ENCODE measurements at places on chromosomes 2 and 18.
A peak's percentile ranks its signal among the peaks of the same experiment; 100 is the strongest.

GRCh38 chr18:79506191-79507075 is 110.7 kb downstream of the NFATC1 start:
- no peak for DNase-seq

GRCh38 chr2:172305066-172305465 is 122.3 kb upstream of the ITGA6 start:
- DNase-seq, result no peak

- DNase-seq, result no peak
Measured at GRCh38 chr2:70362661-70363060, 60.8 kb upstream of the FAM136A start.

GRCh38 chr2:190927301-190927700 is 46.7 kb downstream of the GLS start:
- DNase-seq, result no peak

- DNase-seq, result no peak
Measured at GRCh38 chr18:292271-292670, 24.4 kb upstream of the THOC1 start.

DNA sequence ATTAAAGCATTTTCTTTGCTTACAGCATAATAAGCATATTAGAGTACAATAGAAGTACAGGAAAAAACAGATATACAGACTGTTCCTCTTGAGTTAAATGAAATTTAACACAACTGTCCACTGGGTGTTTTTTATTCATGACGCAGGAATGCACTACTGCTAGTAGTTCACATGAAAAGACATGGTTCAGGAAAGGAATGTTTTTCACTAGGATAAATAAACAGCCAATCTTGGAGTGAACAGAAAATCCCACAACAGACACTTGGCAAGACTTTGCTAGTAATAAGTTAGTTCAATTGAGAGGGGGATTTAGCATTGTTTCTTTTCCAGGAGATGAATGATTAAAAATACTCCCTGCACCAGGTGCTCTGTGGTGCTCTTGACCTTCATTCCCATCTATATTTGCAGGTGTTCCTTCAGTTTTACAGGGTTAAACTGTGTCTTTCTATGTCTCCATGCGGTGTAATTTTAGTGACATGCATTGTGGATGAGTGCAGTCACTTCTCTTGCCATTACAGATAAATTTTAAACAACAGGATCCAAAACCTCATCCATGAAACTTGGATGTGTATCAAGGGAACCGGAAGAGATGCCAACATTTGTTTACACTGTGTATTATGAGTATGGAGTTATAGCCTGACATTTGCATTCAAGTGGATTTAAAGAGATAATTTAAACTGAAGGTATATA is 796.6 kb downstream of the DSC3 start:
- DNase-seq, result no peak

GRCh38 chr2:61157371-61158003 is 4.5 kb upstream of the C2orf74 start:
- DNase-seq, result no peak

DNA sequence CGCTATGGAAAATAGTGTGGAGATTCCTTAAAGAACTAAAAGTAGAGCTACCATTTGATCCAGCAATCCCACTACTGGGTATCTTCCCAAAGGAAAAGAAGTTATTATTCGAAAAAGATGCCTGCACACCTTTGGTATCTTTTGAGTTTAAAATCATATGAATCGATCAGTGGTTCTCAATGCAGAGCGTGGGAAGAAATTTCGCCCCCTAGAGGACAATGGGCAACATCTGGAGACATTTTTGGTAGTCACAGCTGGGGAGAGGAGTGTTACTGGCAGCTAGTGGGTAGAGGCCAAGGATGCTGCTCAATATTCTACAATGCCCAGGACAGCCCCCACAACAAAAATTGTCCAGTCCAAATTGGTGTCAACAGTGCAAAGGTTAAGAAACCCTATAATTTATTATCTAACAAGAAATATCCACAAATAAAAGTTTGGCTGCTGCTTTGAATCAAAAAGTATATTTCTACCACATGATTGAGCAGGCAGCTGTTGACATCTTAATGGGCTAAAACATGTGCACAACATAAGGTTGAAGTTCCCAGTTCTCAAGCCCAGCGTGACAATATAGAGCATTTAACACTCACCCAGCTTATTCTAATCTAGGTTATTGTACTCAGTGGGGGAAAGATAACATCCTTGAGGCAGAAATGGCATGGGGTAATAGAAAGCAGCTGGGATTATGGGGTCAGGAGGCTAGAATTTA is 425.7 kb downstream of the LRATD1 start:
- DNase-seq, result no peak

GRCh38 chr2:33477473-33478468 is 1.3 kb downstream of the RASGRP3 start:
- no peak for DNase-seq

GRCh38 chr2:96809951-96810782 is 5.9 kb upstream of the CNNM3 start:
- DNase-seq, result no peak

- no peak for DNase-seq
Measured at GRCh38 chr18:13026583-13027270, 35.6 kb downstream of the CEP192 start.

DNA sequence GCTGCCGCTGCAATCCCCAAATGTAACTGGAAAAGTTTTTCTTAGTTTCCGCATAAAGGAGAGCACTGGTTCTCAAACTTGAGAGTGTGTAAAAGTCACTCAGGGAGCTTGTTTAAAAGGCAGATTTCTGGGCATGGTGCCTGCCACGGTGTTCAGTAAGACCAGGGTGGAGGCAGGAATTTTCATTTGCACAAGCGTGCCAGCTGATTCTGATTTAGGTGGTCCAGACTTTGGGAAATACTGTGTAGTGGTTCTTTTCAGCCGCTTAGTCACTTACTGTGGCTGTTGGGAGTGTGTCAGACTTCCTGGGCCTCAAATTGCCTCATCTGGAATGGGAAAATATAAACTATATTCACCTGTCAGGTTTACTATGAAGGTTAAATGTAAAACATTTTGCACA is 788 bp downstream of the ARMC9 start:
- DNase-seq, result no peak

GRCh38 chr2:5562426-5562825 is 129.8 kb upstream of the SOX11 start:
- no peak for DNase-seq

DNA sequence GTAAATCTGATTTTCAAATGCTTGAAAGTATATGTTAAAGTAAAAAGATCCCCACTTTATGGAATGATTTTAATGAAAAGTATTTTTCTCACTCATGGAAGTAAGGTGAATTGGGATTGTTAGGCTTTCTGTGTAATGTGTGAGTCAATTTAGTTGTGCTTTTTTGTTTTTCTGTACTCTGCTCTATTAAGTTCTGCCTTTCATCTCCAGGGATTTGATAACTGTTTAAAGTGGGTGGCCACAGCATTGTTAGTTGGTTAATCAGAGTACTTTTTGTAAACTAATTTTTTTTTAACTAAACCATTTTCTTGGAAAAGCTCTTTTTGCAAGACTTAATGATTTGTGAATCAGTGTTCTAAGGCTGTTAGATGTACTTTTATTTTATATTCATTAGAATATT is 76.8 kb downstream of the ABI2 start:
- no peak for DNase-seq

GRCh38 chr2:160096409-160096808 is 34.0 kb upstream of the PLA2R1 start:
- DNase-seq, result no peak

- no peak for DNase-seq
Measured at GRCh38 chr2:218582076-218582475, 13.4 kb downstream of the CNOT9 start.

- no peak for DNase-seq
Measured at GRCh38 chr2:168526641-168527040, 70.6 kb downstream of the CERS6 start.

DNA sequence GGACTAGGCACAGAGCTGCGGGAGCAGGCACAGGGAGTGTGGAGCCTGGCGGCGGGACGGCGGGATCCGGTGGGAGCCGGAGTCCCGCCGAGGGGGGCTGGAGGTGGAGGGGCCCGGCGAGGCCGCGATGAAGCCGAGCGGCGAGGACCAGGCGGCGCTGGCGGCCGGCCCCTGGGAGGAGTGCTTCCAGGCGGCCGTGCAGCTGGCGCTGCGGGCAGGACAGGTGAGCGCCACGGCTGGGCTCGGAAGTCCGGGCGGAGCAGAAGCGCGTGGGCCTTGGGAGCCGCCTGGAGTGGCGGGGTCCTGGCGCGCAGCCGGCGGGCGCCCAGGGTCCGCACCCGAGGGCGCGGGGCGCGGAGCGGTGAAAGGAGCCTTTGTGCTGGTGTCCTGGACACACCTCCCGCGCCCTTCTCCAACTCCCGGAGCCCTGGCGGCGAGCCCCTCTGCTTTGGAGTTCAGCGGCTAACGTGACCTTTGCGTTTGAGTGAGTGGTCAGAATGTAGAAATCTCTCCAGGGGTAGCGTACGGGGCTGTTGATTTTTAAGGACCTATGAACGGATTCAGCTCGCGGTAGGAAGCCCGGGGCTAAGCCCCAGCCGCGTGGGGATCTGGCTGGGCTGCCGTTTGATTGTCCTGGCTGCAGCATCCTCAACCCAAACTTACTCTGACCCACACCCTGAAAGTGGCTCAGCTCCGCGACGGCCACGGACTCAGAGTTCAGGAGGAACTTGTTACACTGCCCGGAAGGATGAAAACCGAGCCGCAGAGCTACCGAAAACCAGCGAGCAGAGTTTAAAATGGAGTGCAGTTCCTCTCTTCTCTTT is 448 bp downstream of the IMPA2 start:
- DNase-seq, result peak; percentile 46

- DNase-seq, result no peak
Measured at GRCh38 chr2:26615336-26615859, 25.8 kb downstream of the CIB4 start.

DNA sequence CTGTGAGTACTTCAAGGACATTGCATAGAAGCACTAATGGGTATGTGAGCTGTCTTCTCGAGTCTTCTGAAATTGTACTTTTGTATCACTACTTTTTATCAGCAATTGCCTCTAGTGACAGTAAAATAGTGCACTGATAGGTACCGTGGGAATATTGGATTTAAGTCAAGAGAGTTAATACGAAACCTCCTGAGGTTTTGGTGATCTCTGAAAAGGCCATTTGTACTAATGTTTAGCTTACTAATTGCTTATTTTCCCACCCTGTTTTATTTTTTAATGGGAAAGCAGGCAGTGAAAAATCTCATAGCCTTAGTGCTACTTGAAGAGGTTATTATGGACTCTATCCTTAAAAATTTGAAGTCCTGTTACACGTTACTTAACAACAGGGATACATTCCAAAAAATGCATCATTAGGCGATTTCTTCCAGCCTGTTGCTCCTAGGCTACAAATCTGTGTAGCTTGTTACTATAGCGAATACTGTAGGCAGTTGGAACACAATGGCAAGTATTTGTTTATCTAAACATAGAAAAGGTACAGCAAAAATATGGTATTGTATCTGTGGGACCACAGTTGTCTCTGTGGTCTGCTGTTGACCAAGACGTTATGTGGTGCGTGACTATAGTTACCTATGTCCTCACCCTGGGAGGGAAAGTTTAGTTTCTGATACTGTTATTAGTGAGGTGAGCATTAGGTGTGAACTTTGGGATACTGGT is 65.9 kb downstream of the CAB39 start:
- DNase-seq, result no peak

- DNase-seq, result no peak
Measured at GRCh38 chr2:101710471-101711318, 13.2 kb downstream of the MAP4K4 start.

DNA sequence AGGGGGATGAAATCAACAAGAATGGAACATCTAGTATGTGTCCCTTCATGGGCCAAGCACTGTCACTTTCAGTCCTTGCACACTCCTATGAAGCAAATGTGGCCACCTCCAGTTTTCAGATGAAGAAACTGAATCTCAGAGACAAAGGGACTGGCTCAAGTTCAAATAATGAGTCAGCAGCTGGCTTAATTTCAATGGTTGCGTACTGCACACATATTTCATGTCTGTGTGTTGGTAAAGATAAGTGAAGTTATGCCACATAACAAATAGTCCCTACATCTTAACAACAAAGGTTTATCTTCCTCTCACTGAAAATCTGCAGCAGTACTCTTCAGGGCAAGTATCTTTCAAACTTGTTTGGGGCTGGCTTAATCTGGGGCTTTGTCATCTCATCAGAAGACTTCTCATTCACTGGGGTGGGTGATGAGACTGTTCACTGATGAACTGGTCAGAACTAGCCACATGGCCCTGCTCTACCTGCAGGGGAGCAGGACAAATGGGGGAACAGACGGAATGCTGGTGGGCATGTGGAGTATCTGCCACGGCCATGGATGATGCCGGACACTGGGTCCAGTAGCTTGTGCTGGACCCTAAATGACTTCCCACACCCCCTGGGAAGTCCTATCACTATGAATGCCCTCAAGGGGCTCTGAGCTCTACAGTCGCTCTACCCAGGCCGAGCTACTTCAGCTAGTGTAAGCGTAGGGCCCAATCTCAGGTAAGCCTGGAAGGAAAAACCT is 263.2 kb downstream of the CYP26B1 start:
- no peak for DNase-seq

- DNase-seq, result no peak
Measured at GRCh38 chr2:7539077-7539476, 621.9 kb downstream of the RNF144A start.

GRCh38 chr2:130241041-130241707 is 42.9 kb upstream of the TUBA3E start:
- DNase-seq, result no peak

DNA sequence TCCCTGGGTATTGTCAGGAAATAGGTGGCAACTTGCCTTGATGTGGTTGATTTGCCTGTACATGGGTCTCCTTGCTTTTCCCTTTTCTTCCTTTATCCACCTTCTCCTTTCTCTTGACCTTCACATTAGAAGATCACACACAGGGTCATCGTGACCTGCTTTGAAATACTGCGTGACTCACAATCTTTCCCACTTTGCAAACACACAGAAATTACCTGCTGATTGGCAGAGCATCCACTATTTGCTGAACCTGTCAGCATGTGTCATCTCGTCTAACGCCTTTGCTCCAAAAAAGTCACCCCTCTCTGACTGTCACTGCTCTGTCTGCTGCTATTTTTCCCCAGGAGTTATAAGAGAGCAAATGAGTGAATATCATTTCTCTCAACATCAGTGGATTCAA is 60.8 kb downstream of the MYO3B start:
- no peak for DNase-seq

DNA sequence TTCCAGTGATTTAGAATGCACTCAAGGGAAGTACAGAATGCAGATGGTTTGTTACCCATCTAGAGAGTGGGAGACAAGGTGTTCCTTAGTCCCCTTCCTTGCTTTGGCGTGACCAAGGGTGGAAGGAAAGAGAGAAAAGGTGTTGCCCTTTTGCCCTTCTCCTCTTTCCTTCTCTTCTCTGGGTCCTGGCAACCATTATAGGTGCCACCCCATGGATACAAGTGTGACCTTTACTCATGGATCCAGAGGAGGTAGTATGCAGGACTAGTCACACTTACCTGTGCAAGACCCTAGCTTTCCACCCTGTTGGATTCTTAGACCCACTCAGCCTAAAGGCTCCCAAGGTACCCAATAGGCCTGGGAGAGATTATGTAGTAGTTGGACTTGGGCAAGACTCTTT is 11.6 kb upstream of the RBFA start:
- DNase-seq, result no peak

DNA sequence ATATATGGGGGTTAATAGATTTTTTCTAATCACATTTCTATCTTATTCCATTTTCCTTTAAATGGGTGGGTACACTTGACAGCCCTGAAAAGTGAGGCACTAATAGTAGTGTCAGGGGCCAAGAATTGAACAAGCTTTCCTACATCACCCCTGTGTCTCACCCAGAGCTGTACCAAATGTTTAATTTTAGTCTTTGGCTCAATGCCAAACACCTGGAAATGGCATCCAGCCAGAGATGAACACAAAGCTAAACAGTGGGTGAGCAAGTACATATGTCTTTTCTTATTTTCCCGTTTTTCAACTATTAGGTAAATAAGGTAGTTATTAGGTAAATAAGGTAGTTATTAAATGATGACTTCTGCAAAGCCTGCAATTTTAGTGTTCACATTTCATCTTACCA is 276.3 kb upstream of the ERBB4 start:
- no peak for DNase-seq

All from endothelial cell (in vitro differentiated cells).